ENCODE measurements at places on chromosomes 6 and 20.

DNA sequence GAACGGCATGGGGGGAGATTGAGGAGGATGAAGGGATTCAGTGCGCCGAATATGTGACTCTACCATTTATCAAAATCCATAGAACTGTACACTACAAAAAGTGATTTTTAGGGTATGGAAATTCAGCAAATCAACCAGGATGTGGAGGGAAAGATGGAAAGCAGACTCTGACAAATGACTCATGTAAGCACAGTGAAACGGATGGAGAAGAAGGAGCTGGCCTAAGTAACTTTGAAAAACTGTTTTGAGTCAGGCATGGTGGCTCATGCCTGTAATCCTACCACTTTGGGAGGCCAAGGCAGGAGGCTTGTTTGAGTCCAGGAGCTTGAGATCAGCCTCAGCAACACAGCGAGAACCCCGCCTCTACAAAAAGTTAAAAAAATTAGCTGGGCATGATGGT, 39.2 kb downstream of the MUC22 start:
- DNase-seq, result peak; percentile 32

GRCh38 chr20:4369798-4370124, 351.9 kb upstream of the PRND start:
- no peak for DNase-seq

DNA sequence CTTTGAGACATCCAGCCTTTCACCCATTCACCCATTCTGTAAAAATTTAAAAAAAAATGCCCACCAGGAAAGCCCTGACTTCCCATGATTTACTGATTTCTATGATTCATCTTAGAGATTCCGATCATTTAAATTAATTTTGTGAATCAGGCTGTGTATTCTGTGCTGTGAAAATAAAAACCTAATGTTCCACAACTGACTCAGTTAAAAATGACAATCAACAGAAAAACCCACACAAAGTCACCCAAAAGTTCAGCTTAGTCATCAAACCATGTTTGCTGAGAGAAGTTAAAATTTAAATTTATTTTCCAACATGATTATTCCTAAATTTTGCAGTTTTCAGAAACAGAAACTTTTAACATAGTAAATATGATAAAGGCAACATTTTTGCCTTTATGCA, 509.9 kb downstream of the TENT5A start:
- peak; percentile 81 for DNase-seq

- peak; percentile 94 for DNase-seq
Measured at GRCh38 chr6:25050356-25050755, 114.6 kb upstream of the RIPOR2 start.

- no peak for DNase-seq
Measured at GRCh38 chr6:95784869-95785268, 207.5 kb downstream of the MANEA start.

DNA sequence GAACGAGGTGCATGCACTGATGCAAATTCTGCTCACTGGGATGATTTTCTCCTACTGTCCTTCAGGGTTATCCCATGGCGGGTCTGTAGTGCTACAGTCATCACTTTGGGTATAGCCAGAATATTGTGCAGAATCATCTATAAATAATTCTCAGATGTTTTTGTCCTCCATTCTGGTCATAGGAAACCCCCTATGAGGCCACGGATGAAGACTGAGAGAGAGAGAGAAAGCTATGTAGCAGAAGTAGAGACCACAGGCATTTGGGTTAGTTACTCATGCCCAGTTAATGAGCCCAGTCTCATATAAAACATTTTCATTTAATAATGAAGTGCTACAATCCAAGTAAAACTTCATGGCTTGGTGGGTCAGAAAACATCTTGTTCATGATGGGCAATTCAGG, 145.1 kb upstream of the PLN start:
- DNase-seq, result no peak

GRCh38 chr6:13457577-13457976, 29.8 kb downstream of the GFOD1 start:
- no peak for DNase-seq

DNA sequence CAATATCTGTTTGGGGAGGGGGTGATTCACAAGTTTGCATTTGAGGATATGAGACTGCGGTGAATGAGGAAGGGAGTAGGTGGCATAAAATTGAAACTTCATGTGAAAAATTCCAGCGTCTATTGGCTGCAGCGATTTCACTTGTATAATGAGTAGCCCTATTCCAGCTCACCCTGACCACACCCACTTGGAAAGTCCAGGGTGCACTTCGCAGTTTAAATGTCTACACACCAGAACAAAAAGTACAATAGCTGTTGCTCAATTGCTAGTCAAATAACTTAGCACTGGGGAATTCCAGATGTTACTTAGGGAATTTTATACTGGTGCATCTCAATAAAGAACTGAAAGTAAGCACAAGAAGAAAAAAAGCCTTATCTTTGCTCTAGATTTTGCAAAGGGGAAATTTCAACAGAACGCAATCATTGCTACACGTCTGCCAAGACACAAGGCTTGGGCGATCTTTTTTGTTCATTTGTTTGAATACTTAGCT, 6.3 kb downstream of the TNFAIP3 start:
- DNase-seq, result peak; percentile 58

DNA sequence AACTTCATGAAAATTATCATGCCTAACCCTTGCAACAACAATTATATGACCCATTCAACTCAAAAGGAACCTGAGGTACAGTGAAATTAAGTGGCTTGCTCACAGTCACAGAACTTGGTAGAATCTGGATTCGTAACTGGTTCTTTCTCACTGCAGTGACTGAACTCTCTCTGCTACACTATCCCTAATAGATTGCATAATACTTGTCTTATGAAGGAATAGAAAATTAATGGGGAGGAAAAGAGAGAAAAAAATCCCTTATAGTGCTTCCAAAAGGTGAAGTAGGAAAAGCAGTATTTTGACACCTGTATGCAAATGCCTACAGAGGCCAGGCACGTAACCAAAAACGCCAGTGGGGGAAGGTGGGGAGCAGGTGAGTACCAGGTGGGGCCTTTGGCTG, 186.6 kb downstream of the LY86 start:
- no peak for DNase-seq

- no peak for DNase-seq
Measured at GRCh38 chr6:132498638-132499037, 14.3 kb downstream of the STX7 start.

GRCh38 chr6:158061709-158062461, 80.2 kb downstream of the SYNJ2 start:
- DNase-seq, result no peak

- peak; percentile 83 for DNase-seq
Measured at GRCh38 chr20:63520504-63520933, at the start of gene PPDPF. TSS of gene PPDPF (plus strand) at chr20:63520765. CDS start at chr20:63521309, 544 bp downstream.

- peak; percentile 63 for DNase-seq
Measured at GRCh38 chr6:98124171-98124570, 710.2 kb upstream of the POU3F2 start.

GRCh38 chr6:157813191-157813590, 9.9 kb upstream of the SNX9 start:
- no peak for DNase-seq

GRCh38 chr6:163226181-163226835, 188.2 kb upstream of the QKI start:
- no peak for DNase-seq

DNA sequence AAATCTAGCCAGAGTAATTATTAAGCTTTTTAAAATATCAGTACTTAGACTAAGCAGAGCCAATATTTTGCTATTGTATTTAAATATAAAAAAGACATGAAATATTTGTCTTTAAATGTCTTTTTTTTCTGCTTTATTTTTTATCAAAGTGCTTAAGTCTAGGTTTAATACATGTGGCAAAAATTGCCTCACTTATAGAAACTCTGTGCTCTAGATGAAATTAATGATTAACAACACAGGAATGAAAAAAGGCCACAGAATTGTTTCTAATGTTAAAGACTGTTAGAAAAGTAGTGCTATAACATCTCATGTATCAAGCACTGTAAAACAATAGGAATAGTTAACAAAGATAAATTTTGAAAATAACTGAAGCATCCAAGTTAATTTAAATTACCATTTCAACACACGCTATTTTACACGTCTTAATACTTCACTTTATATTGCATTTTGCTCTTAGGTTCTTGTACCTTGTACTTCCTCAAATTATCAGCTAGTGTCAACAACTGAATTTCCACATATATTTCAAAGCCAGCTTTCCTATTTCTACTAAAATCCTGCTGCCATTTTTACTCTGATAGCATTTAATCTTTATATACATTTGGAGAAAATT, 1515.1 kb downstream of the HACE1 start:
- no peak for DNase-seq

Measured in fibroblast of skin of right quadriceps (primary cell).